Stimulated activated naive CD4-positive, alpha-beta T cell (primary cell): ENCODE measurements at places on chromosomes 6 and 20.

- no peak for DNase-seq
Observed at GRCh38 chr6:5422321-5422915, 161.1 kb downstream of the FARS2 start.

GRCh38 chr20:52433326-52434040 is 241.9 kb upstream of the ZFP64 start:
- no peak for DNase-seq

GRCh38 chr6:74409447-74409846 is 713.4 kb downstream of the CD109 start:
- no peak for DNase-seq

DNA sequence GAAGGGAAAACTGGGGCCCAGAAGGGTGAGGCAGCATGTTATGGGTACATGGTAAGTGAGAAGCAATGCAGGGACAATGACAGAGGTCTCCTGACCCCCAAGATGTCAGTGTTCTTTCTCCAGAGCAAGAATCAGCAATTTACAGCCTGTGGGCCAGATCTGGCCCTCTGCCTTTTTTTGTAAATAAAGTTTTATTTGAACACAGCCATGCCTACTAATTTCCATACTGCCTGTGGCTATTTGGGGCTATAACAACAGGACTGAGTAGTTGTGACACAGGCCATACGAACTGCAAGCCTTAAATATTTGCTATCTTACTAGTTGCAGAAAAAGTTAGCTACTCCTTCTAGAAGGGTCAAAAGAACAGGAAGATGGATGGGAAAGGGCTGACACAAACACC is 52.5 kb downstream of the PTPRT start:
- DNase-seq, result no peak

DNA sequence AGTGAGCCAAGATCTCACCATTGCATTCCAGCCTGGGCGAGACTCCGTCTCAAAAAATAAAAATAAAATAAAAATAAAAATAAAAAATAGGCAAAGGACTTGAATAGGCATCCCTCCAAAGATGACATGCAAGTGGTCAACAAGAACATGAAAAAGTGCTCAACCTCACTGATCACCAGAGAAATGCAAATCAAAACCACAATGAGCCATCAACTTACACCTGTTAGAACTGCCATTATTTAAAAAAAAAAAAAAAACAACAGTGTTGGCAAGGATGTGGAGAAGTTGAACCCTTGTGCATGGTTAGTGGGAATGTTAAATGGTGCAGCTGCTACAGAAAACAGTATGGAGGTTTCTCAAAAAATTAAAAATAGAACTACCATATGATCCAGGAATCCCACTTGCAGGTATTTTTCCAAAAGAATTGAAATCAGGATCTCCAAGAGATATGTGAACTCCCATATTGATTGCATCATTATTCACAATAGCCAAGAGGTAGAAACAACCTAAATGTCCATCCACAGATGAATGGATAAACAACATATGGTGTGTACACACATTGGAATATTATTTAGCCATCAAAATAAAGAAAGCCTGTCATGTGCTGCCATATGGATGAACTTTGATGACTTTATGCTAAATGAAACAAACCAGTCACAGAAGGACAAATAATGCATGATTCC is 2.8 kb downstream of the C20orf203 start:
- DNase-seq, result no peak

GRCh38 chr6:44096612-44097011 is 30.6 kb downstream of the MRPL14 start:
- DNase-seq, result peak; percentile 37

- no peak for DNase-seq
Observed at GRCh38 chr6:96795481-96795880, 41.8 kb downstream of the GPR63 start.

DNA sequence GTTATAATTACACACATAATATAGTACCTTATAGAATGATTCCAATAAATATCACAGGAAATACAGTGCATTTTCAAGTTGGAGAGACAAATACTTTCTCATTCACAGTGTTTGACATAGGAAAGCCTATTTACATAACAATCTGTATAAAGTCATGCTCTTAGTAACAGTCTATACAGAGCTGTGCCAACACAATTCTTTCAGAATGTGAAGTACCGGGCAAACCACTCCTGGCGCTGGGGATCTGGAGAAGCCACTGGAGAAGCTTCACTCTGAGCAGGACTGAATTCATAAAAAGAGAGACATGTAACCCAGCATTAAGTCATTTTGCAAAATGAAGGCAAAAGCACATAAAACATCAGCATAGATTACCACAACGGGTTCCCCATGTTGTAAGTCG is 24.9 kb upstream of the MCM9 start:
- no peak for DNase-seq

DNA sequence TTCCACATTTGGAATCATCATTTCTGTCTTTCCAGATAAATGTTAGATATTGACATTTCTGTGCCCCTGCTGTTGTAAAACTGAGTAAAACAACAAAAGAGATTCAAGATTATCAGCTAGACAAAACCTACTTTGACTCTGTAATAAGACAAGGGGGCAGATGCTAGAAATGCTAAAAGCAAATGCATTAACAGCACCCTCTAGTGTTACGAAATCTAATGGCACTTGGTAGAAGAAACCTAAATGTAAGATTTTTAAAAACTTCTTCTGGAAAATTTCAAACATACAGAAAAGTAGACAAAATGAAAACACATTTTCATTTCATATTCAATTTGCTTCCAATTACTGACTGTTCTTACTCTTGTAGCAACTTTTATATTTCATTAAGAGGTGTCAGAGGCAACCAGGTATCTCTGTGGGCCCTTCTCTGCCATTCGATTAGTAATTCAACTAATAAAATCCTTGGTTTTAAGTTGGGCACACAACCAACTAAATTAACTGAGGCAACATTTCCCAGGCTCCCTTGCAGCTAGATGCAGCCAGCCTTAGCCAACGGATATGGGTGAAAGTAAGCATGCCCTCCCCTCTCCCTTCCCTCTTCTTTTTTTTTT is 45.0 kb downstream of the SLC23A2 start:
- no peak for DNase-seq

GRCh38 chr6:70258483-70258882 is 44.4 kb downstream of the COL9A1 start:
- no peak for DNase-seq

GRCh38 chr6:130178692-130179091 is 44.1 kb downstream of the SAMD3 start:
- no peak for DNase-seq

- DNase-seq, result no peak
Observed at GRCh38 chr6:35451354-35452182, 570 bp upstream of the FANCE start.

- peak; percentile 54 for DNase-seq
Observed at GRCh38 chr20:36461600-36462439, 79.5 kb upstream of the MYL9 start.

DNA sequence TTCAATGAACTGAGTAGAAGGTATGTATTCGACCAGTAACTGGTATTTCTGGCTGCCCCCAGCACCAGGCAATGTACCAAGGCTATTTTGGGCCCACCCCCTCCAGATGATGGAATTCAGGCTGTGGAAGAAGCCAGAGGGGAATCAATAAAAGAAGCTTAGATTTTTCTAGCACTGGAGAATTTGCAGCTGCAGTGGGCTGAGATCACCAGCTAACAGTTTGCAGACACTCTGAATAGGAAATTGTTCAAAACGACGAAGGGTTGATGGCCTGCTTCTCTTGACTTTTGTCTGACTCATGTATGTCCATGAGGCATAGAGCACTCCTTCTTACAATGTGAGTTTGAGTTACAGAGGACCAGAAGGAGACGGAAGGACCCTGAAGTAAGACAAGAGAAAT is 32.4 kb upstream of the FBXO9 start:
- no peak for DNase-seq

DNA sequence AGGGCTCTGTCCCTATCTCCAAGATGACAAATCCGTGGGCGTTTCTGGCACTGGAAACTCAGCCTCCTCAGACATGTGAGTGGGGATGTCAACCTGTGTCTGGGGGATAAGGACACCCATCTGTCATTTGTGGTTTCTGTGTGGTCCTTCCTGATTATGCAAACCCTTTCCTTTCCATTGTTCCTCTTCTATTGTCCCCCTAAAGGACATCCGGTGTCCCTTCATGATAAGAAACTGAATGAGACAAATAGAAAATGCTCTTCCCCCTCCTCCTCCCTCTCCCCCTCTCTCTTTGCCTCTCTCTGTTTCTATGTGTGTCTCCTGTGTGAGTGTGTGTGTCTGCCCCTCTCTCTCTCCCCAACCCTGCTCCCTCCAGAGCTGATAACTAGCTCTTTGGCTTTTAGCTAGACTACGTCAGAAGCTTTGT is 11.5 kb upstream of the GLP1R start:
- no peak for DNase-seq

DNA sequence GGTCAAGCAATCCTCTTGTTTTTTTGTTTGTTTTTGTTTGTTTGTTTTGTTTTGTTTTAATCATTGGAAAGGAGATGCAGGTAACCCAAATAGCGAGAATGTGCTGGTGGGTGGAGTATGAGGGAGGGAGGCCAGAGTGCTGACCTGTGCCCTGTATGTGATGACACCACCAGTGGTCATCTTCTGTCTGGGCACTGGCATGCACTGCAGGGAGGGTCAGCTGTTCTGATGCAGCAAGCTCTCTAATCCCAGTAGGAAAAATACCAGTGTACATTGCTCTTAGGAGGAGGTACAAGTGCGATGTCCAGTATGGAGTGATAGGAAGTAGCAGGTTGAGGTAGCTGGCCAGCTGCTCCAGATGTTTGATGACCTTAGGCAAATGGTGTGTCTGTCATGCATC is 2.9 kb upstream of the CST1 start:
- DNase-seq, result no peak

- DNase-seq, result no peak
Observed at GRCh38 chr20:48284837-48285236, 499.6 kb upstream of the SULF2 start.

- DNase-seq, result no peak
Observed at GRCh38 chr6:112113431-112113830, 26.0 kb downstream of the FAM229B start.

- no peak for DNase-seq
Observed at GRCh38 chr6:27565839-27566779, 93.2 kb upstream of the ZNF184 start.

- no peak for DNase-seq
Observed at GRCh38 chr6:169069356-169069755, 184.3 kb downstream of the THBS2 start.

GRCh38 chr6:68756454-68757375 is 121.6 kb downstream of the ADGRB3 start:
- no peak for DNase-seq

GRCh38 chr6:25337431-25337830 is 58.3 kb downstream of the CARMIL1 start:
- no peak for DNase-seq

DNA sequence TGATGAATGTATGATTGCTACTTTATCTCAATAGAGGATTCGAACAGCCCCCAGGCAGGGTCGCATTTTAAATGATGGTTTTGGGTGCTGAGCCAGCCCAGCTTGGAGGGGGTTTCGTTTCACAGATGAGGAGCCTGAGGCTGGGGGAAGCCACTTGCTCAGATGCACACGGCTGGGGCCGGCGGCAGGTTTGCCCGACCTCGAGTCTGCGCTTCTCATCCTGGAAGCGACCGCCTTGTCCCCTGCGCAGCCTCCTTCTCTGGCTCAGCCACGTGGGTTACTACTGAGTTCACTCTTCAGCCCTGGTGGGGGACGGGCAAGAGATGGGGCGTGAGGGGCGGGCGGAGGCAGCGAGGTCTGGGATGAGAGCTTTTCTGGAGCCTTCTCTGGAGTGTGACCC is 25.3 kb downstream of the NTSR1 start:
- DNase-seq, result no peak

DNA sequence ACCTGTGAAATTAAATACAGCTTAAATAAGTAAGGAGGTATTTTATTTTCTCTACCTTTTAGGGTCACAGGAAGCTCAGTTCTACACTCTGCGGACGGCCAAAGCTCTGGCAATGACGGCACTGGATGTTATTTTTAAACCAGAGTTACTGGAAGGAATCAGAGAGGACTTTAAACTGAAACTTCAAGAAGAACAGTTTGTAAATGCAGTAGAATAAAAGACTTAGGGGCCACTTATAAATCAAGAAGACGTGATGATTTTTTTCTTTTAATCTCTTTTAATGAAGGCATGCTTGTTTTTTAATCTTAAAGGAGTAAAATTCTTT is 16.2 kb downstream of the PM20D2 start:
- no peak for DNase-seq

DNA sequence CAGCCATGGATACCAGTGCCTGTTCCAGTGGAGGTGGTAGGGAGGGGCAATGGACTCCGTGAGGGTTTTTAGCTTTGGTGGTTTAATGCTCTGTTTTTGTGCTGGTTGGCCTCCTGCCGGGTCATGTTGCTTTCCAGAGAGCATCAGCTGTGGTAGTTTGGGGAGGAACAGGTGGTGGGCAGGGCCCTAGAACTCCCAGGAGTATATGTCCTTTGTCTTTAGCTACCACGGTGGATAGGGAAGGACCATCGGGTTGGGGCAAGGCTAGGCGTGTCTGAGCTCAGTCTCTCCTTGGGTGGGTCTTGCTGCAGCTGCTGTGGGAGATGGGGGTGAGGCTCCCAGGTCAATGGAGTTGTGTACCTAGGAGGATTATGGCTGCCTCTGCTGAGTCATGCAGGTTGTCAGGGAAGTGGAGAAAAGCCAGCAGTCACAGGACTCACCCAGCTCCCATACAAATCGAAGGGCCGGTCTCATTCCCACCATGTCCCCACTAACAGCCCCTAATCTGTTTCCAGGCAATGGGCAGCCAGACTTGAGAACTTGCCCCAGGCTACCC is 38.9 kb downstream of the MRAP2 start:
- DNase-seq, result no peak

- DNase-seq, result no peak
Observed at GRCh38 chr20:10672624-10673127, 1.1 kb downstream of the JAG1 start.

GRCh38 chr6:159099961-159100360 is 55.2 kb upstream of the TAGAP start:
- DNase-seq, result no peak

GRCh38 chr6:157559201-157559756 is 178.3 kb downstream of the ZDHHC14 start:
- no peak for DNase-seq

DNA sequence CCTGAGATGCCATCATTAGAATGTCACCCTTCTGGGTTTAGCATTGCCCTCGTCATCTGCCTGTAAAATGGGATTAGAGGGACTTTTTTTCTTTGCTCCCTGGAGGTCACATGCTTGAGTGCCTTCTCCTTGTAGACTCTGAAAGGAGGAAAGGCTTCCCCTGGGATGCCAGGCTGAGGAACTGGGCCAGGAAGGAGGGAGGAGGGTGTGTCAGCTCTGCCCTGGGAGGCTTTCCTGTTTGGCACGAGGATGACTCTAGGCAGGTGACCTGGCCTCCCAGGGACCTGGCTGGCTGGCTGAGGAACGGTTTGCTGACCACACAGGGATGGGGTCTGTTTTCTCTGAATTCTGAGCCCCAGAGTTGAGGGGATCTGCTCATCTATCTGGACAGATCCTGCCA is 137.9 kb upstream of the RNF24 start:
- DNase-seq, result no peak

DNA sequence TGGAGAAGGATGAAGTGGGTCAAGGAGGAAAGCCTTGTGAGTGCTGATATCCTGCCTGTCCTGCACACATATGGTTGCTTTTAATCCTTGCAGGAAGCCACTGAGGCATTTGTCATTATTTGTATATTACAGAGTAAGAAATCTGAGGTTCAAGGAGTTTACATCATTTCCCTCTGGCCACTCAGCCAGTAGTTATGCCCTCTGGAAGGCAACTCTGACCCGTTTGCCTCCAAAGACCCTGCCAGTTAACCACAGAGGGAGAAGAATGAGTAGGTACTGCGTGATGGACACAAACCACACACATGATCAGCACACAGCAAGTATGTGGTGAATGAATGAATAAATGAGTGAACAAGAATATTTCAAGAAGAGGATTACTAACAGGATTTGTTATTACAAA is 7.9 kb upstream of the FAM210B start:
- no peak for DNase-seq
